ENCODE measurements at places on chromosomes 5 and 9.

GRCh38 chr5:35816881-35817521 lies 39.7 kb upstream of the IL7R start:
- DNase-seq = no peak

- DNase-seq = no peak
These were observed 62.8 kb downstream of the CDC14B start for GRCh38 chr9:96556701-96557461.

GRCh38 chr9:37432020-37432419 lies 9.5 kb downstream of the GRHPR start:
- DNase-seq = no peak

GRCh38 chr5:123441408-123441807 lies 18.2 kb upstream of the CEP120 start:
- no peak for DNase-seq

- DNase-seq = no peak
These were observed 145.4 kb downstream of the ENTREP1 start for GRCh38 chr9:69470186-69470977.

GRCh38 chr9:28365728-28366127 lies 792.4 kb upstream of the C9orf72 start:
- DNase-seq = no peak

DNA sequence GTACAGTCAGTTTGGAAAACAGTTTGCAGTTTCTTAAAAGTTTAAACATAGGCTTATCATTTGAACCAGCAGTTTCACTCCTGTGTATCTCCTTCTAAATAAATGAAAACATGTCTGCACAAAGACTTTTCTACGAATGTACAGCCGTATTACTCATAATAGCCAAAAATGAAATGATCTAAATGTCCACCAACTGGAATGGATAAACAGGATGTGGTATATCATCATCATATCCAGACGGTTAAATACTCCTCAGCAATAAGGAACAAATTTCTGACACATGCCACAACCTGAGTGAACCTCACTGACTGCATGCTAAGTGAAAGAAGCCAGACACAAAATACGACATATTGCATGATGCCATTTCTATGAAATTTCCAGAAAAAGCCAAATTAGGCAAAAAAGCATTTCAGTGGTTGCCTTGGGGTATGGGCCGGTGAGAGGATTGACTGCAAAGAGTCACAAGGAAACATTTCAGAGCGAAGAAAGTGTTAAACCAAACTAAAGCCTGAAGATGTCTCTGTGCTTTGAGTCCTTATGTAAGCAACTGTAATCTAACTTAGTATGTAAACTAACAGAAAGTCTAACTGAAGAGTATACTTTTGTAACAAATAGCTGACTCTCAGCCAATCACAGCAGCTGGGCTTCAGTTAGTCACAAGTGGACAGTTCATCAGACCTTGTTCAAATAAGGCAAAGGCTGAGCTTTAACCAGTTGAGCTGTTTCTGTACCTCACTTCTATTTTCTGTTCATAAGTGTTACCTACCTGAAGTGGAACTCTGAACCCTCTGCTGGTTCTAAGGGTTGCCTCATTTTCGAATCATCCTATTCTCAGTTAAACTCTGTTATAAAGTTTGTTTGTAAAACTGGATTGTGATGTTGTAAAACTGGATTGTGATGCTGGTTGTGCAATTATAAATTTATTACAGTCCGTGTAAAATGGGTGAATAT lies 65.2 kb downstream of the TRIO start:
- DNase-seq = no peak

DNA sequence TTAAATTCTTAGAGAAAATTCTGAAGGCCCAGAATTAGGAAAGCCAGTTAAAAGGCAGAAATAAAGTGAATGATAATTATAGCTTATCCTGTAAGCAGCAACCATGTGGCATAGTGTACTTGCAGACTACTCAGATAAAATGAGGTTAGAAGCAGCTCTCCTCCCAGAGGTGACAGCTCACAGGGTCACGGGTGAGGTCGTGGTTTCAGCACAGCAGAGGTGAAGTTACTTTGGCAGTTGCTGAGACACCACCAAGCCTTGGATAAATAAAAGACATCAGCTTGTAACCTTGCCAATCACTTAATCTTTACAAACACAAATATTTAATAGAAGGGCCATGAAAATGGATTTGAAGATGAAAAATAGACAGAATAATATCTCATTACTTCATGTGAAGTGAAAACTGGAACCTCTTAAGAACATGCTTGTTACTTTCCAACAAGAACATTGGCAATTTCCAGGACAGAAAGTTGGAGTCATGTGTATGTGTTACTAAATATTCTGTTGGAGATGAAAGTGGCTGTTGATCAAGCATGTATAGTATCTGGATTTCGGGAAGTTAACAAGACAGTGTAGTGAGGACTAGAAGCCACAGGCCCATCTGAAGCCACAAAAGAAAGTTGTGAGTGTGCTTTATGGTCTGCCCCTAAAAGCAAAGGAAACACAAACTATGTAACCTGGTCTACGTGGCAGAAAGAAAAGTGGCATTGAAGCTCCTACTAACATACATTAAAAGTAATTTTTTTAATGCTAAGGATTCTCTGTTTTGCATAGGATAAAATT lies 134.4 kb downstream of the ERCC6L2 start:
- no peak for DNase-seq

DNA sequence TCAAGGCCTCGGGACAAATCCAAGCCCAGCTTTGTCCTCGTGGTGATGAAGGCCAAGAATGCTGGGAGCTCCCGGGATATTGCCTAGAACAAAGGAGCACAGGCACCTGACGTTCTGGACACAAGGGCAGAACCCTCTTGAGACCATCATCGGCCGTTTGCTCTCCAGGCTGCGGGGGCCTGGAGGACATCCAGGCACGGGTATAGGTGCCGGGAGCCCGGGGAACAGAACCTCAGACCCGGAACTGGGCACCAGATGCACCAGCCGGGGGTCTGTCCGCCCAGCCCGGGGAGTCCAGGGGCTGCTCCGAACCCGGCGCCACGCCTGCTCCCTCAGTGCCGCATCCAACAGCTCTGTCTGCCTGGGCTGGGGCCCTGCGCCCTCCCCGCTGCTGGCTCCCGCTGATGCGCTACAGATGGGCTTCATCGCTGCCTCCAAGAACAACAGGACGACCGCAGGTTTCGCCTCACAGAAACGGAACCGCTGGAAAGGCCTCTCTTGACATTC lies 88.0 kb downstream of the ADAMTS2 start:
- DNase-seq = no peak

DNA sequence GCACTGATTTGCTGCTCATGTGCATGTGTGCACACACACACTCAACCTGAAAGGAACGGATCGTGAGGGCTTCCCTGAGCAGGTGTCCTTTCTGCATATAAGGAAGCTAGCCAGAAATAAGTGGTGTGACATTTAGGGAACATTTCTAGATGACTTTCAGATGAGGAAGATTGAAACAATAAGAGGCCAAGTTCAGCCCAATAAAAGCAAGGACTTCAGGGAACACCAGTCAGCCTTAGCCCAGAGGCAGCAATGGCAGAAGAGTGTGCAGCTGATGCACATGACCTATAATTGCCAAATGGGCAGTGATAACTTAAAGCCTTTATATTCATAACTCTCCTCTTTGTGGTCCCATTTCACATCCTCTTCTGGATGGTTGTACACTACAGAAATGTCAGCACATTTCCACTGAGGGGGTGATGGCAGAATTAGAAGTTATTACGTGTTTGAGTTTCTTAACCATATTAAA lies 255.5 kb downstream of the TRIM32 start:
- no peak for DNase-seq

DNA sequence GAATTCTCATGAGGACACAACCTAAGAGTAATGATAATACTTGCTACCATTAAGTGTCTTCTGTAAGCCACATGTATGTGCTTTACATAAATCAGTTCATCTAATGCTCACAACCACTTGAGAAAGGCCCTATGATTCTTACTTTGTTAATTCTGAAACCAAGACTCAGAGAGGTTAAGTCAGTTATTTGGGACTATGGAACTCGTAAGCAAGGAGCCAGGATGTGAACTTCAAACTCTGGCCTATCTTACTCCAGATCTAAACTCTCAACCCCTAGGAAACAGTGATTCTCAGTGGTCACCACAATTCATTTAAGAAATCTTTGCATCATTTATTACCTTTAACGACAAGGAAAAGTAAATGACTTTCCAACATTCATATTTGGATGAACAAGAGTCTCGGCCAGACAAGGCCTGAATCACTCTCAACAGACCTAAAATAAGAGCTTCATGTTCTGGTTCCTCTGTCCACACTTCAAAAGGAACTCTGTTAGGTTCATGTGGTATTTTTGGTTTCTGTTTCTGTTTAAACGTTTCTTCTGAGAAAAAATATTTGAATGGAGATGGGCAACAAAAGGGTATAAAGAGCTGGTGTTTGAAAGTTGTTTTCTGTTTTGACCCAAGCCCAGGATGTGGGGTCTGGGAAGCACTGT lies 104.8 kb downstream of the LPAR1 start:
- DNase-seq = no peak

DNA sequence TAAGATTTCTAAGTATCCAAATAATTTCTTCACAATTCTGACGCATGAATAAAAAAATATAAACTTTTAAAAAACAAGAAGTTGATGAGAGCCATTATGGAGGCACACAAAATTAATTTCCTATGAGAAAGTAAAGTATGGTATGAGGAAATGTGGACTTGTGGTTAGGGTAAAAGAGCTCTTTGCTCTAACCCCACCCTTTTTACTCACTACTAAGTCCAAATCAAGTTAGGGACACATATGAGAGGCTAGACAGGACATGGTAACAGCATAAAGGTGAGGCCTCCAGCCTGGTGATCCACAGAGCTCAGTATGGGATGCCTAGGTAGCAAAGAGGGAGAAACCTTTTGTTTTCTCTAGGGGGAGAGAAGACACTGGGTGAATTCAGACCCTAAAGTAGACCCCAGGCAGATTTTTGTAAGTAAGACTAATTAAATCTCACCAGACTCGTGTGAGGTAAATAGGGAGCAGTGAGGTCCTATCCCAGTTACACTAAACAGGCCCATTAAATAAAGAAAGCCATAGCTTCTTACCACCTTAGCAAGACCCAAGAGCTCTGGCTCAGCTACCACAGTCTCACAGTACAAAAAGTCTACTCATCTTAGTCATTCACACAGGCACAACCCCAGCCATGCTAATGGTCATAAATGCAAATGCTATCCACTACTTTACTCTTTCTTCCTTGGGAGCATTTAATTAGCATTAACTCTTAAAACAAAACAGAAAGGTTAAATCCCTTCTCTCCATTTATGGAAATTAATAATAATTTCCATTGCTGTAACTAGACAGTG lies 42.6 kb downstream of the MLLT3 start:
- DNase-seq = no peak

GRCh38 chr5:79205965-79206364 lies 30.0 kb upstream of the JMY start:
- no peak for DNase-seq

GRCh38 chr9:93235300-93235960 lies 51.5 kb downstream of the WNK2 start:
- no peak for DNase-seq

- no peak for DNase-seq
These were observed 87.5 kb downstream of the TRIM32 start for GRCh38 chr9:116774421-116775180.

DNA sequence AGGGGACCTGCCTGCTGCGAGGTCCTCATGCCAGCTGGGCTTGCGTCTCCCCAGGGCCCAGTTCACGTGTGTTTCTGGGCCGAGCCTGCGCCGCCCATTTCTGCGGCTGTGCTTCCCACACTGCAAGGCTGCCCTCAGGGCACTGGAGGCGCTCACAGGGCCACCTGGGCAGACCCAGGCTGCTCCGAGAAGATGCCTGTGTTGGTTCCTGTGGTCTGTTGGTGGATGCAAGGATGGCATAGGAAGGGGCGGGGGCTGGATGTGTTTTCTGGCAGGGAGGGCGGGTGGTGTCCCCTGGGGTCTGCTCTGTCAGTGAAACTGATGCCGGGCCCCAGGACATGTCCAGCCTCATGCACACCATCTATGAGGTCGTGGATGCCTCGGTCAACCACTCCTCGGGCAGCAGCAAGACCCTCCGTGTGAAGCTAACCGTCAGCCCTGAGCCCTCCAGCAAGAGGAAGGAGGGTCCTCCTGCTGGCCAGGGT lies 25.9 kb downstream of the NKD2 start:
- no peak for DNase-seq

DNA sequence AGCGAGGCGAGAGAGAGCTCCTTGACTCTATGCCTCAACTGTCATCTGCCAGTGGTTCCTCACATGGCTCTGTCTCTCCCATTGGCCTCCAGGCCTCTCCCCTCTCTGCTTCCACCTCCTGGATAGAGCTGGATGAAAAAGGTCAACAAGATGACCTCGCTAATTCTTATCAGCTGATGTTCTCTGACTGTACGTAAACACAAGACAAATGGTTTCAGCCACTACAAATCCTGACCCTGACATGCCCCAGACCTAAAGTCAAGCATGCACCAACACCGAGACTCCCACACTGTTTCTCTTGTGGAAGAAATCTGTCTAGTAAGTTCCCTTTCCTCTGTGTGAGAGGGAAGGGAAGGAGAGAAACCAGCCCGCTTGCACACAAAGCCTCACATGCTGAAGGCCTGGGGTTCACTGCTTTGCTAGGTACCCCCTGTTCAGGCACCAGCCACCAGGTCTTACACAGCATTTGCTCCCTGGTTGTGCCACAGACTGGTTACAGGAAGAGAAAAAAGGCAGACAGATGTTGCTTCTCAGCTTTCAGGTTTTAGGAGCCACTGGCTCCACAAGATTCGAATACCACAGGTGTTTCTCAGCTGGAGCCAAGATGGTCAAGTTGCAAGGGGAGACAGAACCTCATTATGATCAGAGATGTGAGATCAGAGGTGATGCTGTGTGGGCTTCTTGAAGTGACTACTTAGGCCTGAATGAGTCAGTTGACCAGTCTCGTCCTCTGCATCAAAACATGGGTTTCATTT lies 592.5 kb downstream of the CCDC171 start:
- no peak for DNase-seq

- no peak for DNase-seq
These were observed 60.3 kb downstream of the DAPK1 start for GRCh38 chr9:87557996-87558395.

DNA sequence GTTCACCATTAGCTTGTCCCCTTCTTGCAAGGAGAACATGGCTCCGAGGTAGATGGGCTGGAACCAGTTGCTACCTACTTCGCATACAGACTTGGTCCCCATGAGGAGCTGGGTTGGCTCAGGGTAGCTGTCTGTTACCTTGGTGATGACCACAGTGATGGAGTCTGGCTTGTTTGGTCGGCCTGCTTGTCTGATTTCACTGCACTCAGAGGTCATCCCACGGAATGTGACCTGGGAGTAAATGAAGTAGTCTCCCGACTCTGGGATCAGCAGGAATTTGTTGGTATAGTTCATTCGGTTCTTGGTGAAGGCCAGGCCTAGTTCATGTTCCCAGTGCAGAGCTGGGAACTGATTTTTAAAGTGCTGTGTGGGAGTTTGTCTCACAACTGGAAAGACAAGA lies 15.3 kb downstream of the TNFSF15 start:
- no peak for DNase-seq
